ENCODE measurements at places on chromosomes 5 and 9.

- no peak for DNase-seq
Observed at GRCh38 chr5:10513501-10514442, 50.1 kb upstream of the ANKRD33B start.

GRCh38 chr9:113886026-113886369 is 9.9 kb downstream of the ZNF618 start:
- DNase-seq, result no peak

- DNase-seq, result no peak
Observed at GRCh38 chr5:159133041-159133741, 33.5 kb upstream of the EBF1 start.

DNA sequence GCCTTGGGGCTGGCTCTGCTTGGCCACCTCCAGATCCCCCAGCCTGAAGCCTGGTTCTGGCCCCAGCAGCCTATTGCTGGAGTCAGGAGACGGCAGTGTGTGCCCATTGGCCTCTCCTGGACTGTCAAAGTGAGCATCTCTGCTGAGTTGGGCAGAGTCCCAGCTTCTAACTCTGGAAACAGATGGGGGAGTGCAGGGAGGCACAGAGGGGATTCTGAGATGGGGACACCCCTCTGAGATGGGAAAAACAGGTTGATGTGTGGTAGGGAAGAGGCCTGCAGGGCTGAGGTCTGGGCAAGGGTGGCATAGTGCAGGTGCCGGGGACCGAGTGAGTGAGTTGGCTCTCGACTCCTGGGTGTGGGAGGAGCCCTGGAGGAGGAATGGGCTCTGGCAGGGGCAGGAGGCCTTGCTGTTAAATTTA is 27.5 kb downstream of the PHF2 start:
- no peak for DNase-seq

DNA sequence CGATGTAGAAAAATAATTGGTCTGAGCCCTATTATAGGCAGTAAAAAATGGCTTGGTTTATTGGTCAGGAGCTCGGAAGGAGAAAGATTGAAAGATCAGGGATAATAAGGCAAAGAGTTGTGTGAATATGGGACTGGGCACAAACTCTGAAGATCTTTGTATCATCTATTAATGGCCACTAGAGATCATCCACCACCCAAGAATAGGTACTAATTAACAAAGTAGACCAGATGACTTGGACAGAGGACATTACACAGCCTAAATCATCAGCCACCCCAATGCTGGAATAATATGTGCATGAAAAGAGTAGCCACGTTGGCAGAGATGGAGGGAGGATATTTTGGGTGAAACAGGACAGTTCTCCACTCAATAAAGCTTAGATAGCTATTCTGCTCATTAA is 364.1 kb downstream of the EFNA5 start:
- DNase-seq, result no peak

DNA sequence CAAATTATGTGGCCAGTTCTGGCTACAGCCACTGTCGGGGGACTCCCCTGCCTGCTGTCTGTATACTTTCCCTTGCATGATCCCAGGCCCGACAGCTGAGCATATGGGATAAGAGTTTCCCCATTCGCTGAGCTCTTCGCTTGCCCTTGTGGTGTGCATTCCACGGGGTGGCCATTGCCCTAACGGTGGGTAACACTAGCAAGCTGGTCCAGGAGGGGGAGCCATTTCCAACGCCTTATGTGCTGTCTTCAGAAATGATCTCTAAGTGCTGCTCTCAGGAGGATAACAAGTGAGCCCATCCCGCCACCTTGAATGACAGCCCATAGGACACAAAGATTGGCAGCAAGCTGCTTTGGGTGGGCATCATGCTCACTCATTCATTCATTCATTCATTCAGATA is 190.9 kb downstream of the FSTL4 start:
- DNase-seq, result no peak

GRCh38 chr9:109315480-109316206 is 5.2 kb downstream of the EPB41L4B start:
- DNase-seq, result no peak

- DNase-seq, result no peak
Observed at GRCh38 chr5:170171811-170172210, 61.0 kb upstream of the C5orf58 start.

- no peak for DNase-seq
Observed at GRCh38 chr9:36993933-36994764, 39.9 kb downstream of the PAX5 start.

DNA sequence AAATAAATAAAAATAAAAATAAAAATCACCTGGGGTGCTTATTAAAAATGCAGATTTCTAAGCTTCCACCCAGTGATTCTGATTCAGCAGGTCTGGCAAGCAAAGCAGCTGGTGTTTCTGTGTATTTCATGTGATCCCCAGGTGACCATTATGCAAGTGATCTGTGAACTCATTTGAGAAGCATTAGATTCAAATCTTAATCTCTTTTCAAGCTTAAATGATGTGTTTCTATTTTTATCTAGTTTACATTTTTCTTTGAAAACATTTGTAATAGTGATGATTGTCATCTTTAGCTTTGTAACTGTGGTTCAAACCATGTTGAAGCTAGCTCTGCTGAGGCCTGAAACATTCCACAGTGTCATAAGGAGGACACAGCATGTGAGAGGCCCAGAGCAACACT is 804.8 kb upstream of the ZNF608 start:
- DNase-seq, result no peak

DNA sequence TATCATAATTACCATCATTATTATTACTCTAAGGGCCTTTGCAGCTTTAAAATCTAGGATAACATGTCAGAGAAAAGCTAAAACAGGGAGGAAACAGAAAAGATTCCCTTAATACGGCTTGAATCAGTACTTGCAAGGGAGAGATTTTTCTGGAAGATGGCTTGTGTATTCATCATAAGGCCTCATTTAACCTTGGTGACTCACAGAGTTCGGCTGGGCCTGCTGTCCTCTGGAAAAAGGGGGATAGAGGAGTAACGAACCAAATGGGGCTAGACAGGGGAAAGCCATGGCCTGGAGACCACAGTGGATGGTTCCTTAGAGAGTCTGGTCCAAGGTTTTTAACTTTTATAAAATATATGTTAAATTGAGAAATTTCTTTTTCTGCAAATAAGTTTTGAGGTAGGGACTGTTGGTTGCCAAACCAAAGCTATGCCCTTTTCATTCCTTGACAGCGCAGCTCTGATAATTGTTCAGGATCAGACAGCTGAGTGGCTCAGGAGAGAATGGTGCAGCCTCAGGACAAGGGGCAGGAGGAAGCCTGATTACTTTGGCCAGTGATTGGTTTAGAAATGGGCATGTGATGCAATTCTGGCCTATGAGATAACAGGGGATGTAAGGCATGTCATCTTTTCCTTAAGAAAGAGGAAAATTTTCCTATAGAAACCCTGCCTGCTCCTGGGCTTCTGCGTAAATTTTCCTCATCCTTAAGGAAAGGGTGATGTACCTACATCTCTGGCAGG is 25.6 kb upstream of the GSN start:
- no peak for DNase-seq

GRCh38 chr5:96714450-96714849 is 52.3 kb downstream of the CAST start:
- DNase-seq, result no peak

DNA sequence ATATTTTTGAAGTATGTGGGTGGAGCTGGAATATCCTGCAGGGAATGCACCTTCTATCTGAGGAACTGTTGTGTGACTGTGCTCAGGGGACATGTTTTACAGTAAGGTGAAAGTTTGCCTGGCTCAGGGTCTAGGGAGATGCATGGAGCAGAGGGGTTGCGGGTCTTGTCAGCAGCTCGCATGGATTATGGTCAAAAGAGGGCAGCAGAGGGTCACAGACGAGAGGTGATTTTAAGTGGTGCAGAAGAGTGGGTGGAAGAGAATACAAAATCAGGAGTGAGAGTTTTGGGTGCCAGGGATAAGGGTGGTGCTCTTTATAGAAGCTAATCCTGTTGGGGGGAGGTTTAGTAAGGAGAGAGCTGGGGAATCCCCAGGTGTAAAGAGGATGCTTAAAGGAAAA is 53.5 kb upstream of the GRIN3A start:
- no peak for DNase-seq

DNA sequence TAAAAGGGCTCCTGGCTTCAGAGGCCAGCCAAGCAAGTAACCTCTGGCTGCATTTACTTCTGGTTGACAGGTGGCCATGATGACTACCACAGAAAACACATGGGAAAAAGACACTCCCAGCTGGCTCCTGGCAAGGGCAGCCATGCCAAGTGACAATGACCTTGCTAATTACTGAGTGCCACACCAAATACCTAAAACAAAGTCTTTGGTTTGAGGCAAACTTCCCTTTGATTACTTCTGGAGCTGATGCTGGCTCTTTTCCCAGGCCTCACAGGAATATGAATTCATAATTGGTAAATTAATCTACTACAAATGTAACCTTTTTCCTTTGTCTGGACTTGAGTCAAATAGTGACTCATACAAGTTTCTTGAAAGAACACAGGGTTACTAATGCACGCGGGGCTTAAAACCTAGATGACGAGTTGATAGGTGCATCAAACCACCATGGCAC is 61.0 kb downstream of the LPAR1 start:
- no peak for DNase-seq

DNA sequence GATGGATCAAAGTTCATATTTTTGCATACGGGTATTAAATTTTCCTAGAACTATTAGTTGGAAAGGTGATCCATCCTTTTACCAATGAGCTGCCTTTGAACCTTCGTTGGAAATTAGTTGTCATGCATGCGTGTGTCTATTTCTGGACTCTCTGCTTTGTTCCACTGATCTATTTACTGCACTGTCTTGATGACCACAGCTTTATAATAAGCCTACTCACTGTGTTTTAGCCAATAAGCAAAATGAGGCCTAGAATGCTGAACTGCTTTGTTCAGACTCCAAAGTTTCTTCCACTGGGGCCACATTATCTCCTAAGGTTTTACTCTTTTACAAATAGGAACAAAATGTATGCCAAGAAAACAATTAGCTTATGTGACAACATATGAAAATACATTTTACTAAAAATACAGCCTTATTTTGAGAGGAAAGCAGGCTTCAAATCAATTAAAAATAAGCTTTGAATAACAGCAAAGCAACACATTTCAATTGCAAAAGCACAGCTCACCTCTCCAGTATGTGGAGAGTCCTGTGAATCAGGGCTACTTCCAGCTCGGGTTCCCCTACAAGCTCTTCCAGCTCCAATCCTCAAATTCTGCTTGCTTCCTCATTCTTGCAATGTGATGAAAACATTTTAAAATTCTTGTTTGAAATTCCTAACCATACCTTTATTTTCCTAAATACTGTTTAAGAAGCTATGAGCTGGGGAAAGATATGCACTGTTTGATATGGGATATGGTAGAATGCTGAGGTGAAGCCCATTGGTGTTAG is 72.0 kb downstream of the RETREG1 start:
- no peak for DNase-seq
